ENCODE measurements at places on chromosomes 7 and 10.

DNA sequence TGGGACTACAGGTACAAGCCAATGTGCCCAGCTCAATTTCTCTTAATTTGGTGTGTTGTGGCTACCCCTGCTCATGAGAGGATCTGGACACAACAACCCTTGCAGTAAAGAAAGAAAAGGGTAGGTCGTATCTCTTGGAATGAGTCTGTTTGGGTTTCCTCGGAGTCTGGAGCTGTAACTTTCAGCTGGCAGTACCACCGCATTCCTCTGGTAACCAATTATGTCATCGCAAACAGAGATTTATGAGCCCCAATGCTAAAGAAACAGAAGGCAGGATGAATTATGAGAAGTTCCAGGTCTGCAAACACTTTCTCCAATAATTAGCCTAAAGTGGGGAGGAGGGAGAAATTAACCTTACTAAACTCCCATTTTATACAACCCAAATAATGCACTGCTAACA lies 186.6 kb upstream of the NRP1 start:
- DNase-seq = no peak

- no peak for DNase-seq
Observed at GRCh38 chr10:106296750-106297392, 867.6 kb downstream of the SORCS1 start.

DNA sequence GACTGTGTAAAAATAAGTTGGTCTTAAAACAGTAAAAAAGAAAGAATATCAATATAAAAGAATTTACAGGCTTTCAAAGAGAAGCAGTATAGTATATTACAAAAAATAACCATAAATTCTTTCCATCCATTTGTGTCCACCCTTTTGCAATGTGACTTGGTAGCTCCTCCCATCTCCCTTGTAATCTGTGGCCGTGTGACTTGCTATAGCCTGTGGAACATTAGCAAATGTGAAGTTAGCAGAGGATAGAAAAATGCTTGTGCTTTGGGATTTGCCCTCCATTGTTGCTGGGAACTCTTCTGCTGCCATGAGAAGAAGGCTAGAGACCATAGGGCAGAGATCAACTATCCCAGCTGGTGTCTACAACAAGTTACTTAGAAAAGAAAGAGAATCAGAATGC lies 30.2 kb downstream of the KLHL7 start:
- no peak for DNase-seq

- DNase-seq = no peak
Observed at GRCh38 chr10:124943301-124944092, 1.6 kb downstream of the ZRANB1 start.

- peak; percentile 60 for DNase-seq
Observed at GRCh38 chr10:69222157-69223027, 2.3 kb downstream of the HKDC1 start.

DNA sequence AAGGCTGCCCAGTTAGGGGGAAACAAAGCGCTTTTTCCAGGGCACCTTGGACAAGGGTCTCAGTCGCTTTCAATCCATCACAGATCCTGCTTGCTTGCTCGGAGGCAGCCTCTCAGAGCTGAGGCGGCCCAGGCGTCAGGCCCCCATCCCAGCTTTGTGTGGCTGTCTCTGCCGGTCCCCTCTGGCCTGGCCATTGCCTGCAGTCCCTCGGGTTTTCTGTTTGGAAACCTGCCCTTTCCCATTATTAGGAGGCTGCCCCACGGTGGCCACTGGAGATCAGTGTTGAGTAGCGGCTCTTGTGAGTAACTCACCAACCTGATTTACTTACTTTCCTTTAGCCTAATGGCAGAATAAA lies 216.1 kb downstream of the GLRX3 start:
- no peak for DNase-seq

- peak; percentile 75 for DNase-seq
Observed at GRCh38 chr7:107879400-107880035, 11.5 kb upstream of the DLD start.

DNA sequence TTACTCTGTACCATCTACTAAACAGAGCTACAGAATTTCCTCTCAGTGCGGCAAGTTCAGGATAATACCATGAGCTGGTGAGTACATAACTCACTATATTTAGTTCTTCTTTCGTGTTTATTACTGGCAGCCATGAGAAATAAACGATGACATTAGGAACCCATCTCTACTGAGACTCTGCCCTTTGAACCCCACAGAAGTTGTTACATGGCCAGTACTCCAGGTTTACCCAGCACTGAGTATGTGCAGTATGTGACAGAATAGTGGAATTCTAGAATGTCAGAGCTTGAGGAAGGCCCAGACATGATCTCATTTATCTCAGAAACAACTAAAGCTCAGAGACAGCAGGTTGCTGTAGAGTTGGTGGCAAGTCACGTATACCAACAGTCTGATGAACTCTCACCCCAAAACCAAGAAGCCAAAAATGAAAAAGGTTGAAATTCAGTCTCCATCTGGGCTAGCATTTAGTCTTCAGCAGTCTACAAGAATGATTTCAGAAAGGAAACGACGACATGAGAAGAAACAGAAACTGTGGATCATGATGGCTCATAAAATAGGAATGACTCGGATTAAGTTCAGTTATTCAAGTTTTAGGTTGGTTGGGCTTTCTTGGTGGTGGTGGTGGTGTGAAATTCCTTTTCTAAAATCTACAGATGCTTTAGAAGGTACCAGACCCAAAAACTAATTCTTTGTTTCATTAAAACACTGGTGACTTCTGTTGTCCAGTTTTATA lies 78.5 kb downstream of the SORBS1 start:
- no peak for DNase-seq

DNA sequence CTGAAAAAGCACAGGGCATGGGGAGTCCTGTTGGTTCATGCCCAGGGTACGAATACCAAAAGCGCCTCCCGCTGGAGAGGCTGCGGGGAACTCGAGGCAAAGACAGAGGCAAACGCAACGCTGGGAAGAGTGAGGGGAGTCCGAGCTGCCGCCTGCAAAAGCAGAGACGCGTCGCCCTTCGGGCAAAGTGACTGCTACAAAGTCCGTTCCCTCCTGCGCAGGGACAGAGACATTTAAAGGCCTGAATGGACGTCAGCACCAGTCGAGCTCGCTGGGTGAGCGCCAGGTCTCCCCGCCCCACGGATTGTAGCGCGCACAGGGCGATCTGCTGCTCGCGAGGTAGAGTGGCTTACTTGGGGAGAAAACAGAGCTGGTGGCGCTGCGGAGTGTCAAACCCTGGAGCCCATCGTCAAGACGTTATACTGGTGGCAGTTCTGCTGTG lies 732.8 kb downstream of the ZWINT start:
- no peak for DNase-seq

DNA sequence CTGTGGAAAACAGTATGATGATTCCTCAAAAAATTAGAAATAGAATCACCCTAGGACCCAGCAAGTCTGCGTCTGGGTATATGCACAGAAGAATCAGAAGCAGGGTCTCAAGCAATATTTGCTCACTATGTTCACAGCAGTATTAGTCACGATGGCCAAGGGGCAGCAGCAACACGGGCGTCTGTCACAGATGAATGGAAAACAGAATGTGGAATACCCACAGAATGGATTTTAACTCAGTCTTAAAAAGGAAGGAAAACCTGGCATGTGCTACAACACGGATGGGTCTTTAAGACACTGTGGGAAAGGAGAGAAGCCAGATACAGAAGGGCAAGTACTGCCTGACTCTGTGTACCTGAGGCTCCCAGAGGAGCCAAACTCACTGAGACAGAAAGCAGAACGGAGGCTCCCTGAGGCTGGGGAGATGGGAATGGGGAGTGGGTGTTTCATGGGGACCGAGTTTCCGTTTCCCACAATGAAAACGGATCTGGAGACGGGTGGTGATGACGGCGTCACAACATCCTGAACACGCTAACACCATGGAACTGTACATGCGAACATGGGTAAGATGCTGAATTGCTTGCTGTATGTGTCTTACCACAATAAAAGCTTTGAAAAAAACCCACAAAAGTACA lies 36.7 kb upstream of the INPP5A start:
- no peak for DNase-seq

- DNase-seq = no peak
Observed at GRCh38 chr7:1196950-1197349, 35.7 kb upstream of the UNCX start.

DNA sequence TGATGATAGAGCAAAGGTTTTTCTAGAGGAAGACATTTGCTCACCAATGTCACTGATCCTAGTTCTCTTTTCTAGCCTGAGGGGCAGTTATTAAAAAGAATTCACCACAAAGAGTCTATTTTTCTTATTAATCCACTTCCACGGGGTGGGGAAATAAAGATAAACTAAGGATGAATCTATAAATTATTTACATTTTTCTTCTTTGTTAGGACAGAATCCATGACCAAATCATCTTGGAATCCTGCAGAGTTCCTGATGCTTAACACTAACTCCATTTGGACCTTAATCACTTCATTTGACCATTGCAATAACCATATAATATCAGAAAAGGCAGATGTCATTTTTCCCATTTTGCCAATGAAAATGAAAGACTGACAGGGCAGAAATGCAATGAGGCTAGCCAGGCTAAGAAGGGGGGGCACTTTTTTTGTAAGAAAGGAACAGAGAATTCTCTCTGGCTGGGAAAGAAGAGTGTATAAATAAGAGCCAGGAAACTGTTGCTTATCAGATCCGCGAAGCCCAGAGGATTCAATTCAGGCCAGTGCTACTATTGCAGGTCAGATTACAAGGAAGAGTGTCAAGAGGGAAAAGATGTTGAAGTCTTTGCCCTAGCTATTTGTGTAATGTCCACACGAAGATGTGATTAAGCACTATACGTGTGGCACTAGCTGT lies 433.2 kb downstream of the TNS3 start:
- DNase-seq = no peak

GRCh38 chr10:450463-450862 lies 239.0 kb downstream of the DIP2C start:
- DNase-seq = no peak

DNA sequence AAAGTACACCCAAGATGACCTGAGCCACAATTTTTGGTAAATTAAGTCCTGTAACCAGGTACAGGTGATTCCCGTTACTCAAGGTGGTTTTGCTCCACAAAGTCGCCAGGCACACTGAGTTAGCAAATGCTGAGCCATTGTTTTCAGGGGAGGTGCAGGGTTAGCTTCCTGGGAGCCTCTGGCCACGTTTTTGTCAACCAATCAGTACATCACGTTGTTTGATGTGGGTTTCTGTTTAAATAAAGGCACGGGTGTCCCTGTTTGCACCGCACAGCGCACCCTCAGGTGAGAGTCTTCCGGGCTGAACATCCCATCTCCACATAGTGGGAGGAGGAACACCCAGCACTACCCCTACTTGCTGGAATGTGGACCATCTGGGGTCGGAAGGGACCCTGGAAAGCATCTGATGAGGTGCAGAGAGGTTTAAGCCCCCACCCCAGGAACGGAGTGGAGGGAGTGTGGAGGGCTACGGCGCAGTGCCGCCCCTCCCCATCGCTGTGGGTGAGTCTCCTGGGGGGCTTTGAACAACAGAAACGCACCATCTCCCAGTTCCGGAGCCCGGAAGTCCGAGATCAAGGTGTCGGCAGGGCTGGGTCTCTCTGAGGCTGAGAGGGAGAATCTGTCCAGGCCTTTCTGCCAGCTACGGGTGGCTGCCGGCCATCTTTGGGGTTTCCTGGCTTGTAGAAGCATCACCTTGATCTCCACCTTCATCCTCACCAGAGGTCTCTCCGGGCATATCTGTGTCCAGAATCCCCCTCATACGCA lies 42.5 kb downstream of the PRKAG2 start:
- no peak for DNase-seq

GRCh38 chr10:53638006-53638405 lies 865.4 kb upstream of the MBL2 start:
- DNase-seq = no peak

GRCh38 chr7:30559611-30560010 lies 35.1 kb upstream of the GARS1 start:
- DNase-seq = no peak

DNA sequence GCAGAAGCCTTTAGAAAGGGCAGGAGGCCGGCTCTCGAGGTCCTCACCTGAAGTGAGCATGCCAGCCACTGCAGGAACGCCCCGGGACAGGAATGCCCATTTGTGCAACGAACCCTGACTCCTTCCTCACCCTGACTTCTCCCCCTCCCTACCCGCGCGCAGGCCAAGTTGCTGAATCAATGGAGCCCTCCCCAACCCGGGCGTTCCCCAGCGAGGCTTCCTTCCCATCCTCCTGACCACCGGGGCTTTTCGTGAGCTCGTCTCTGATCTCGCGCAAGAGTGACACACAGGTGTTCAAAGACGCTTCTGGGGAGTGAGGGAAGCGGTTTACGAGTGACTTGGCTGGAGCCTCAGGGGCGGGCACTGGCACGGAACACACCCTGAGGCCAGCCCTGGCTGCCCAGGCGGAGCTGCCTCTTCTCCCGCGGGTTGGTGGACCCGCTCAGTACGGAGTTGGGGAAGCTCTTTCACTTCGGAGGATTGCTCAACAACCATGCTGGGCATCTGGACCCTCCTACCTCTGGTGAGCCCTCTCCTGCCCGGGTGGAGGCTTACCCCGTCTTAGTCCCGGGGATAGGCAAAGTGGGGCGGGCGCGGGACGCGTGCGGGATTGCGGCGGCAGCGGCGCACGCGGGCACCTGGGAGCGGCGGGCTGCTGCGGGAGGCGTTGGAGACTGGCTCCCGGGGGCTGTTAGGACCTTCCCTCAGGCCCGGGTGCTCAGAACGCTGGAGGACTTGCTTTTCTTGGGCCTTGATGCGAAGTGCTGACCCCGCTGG lies at the start of gene FAS:
FAS (plus strand) TSS at position 415 of the 777 bp plus-strand sequence; CDS start at position 494, 79 bp downstream.
- no peak for DNase-seq

Measured in COLO829 (cell line).